ENCODE measurements at places on chromosomes 7 and 10.

- DNase-seq: no peak
Measured at GRCh38 chr10:86244297-86245014, 122.1 kb downstream of the GRID1 start.

GRCh38 chr10:70186571-70186970 lies 16.3 kb upstream of the SAR1A start:
- DNase-seq: no peak

DNA sequence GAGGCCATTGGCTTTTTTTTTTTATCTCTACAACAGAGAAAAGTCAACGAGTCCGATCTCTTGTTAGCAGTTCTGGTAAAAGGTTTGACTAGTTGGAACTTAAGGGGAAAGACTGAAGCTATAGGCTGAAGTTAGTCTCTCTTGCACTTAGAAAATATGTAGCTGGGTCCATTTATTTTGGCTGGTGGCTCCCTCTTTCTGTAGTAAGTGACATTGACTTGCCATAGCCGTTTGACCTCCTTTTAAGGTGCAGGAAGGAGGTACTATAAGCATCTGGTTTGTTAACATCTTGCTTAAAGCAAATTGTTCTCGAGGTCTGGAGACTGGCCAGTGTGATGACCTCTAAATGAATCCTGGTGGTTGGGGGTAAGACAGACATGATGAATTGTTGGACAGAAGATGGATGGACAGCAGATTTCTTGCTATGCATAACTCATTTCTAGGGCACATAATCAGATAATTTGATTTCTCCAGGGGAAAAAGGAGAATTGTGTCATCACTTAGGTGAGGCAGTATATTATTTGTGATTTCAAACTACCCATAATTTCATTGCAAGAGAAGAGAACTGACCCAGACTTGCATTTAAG lies 356.3 kb upstream of the GALNT17 start:
- DNase-seq: peak; percentile 21

- DNase-seq: peak; percentile 69
Measured at GRCh38 chr7:36011588-36011965, 141.5 kb upstream of the EEPD1 start.

GRCh38 chr7:82226191-82226590 lies 217.4 kb downstream of the CACNA2D1 start:
- DNase-seq: peak; percentile 17

DNA sequence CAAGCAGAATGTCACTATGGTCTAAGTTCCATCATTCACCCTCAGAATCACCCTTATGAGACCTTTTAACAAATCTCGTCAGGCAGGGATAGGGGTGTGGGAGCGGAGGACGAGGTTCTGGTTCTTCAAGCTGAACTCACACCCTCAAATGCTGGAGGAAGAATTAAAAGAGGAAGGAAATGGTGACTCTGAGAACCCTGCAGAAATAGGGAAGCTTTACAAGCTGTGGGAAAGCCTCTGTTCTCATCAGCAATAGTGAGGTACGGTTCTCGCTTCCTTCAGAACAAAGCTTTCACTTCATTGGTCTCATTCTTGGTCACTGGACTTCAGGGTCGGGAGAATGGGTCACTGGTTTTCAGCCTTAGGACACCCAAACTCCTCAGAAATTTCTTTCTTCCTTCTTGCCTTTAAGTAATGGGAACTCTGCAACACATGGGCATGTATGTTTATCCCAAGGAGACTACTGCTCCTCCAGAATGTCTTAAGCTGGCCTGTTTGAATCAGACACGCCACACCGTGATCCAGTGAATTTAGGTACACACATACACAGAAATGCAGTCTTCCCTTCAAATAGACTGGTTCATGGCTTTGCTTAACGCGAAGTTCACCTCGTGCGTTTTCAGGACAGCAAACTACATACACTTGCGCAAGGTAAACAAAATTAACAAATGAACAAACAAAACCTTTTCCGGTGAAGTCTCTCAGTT lies 226.0 kb downstream of the SFMBT2 start:
- no peak for DNase-seq

GRCh38 chr10:87545783-87546182 lies 41.1 kb downstream of the MINPP1 start:
- DNase-seq: no peak

Measured in NCI-H146 (cell line).